NCI-H774 (cell line): ENCODE measurements at places on chromosomes 6 and 20.

GRCh38 chr6:36297511-36297910 is 27.7 kb downstream of the PNPLA1 start:
- no peak for DNase-seq

DNA sequence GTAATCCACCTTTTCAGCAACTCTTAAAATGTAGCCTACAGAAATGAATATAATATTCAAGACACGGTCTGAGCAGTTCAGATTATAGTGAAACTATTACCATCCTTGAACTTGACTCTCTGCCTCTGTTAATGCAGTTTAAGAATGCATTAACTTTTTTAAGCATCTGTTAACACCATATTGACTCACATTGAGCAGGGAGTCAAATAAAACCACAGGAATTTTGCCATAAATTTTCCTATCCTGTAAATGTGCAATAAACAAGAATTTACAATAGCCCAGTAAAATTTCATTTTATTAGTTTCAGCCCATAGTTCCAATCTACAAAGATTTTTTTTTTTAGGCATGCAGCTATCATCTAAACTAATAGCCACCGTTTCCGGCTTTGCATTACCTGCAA is 239.2 kb upstream of the DEFB112 start:
- DNase-seq, result no peak

- DNase-seq, result no peak
Measured at GRCh38 chr6:6287415-6287814, 33.0 kb downstream of the F13A1 start.

GRCh38 chr6:17361013-17361412 is 32.4 kb upstream of the CAP2 start:
- DNase-seq, result no peak

GRCh38 chr6:44667668-44668390 is 280.3 kb downstream of the CDC5L start:
- DNase-seq, result no peak

- DNase-seq, result no peak
Measured at GRCh38 chr20:24943196-24943595, 5.9 kb upstream of the CST7 start.

DNA sequence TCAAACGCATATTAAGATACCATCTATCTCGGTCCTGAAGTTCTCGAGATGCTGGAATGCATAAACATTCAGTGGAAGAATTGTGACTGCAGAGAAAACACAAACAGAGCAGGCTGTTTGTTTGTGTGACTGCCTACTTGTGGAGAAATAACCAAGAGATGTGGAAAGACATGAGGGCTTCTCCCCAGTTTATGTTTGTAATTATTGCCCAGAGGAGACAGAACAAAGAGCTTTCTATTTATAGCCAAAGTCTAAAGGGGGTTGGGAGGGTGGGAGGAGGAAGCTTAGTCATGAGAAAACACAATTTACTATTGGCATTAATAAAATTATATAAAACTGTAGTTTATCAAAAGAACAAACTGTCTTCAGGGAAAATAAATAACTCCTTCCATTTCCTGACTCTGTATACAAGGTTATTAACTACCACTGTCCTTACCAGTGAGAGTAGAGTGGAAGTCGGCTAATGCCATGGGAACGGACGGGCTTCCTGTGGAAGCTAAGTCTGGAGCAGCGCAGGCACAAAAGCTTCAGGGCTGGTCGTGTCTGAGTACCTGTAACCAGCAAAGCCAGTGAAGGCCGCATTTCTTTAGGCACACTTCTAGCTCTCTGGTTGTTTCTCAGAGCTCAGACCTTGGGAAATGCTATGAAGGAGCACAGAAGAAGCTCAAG is 200.2 kb upstream of the SUPT3H start:
- no peak for DNase-seq

DNA sequence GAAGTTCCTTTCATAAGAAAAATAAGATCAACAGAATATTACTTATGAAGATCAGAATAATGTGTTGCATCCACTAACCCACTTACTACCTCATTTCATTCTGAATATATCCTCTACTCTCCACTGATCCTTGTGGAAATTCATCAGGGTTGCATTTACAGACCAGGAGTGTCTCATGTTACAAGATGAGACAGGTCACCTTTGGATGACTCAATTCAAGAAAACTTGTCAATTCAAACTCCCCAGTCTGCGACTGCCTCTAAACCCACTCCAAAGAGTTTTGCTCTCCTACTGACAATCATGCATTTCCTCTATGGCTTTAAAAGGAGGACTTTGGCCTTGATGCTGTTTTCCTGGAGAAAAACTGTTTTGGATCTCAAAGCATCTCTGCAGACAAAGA is 68.4 kb downstream of the ID4 start:
- DNase-seq, result no peak

- DNase-seq, result no peak
Measured at GRCh38 chr20:48770700-48771442, 56.9 kb downstream of the PREX1 start.
